ENCODE measurements at places on chromosomes 11 and 22. TPM values are rescaled to one million over a fixed set of nuclear protein-coding genes. Genes with fewer than 3 reads are reported as not detected.

Gene MS4A1
- total RNA-seq = 45.1 TPM

DNA sequence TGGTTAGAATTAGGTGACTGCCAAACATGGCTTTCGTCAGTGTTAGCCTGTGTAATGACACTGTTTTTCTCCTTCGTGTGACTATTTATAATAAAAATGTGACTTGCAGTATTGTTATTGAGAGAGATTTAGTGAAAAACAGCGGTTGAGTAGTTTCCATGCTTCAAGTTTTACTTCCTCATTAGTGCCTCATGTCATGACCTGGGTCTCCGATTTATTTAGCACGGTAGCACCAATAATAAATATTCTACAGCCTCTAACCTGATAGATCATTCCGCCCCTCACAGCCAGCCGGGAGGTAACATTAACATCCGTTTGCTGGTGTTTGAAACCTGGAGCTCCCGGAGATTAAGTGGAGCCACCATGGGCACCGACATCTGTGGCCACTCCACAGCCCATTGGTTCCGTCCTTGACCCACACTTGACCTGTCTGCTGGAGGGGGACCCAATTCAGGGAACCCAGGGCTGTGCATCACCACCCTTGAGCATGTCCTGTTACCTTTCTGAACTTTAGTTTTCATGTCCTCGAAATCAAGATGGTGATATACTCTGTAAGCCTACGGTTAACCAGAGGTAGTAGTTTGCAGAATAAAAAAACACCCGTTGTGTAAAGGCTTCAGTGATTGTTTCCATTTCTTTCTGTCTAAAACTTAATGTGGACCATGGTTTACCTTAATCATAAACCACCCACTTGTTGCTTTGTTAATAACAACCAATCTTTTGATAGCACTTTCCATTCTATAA lies 104.1 kb downstream of the ATXN10 start:
- no peak for DNase-seq
- no peaks in the 10 kb centered on the region for H3K27me3 ChIP-seq
- no peak overlapping the region for H3K4me3 ChIP-seq
- peaks cover 38% of the 10 kb centered on the region for H3K36me3 ChIP-seq
- H3K4me1 ChIP-seq = no peaks in the 10 kb centered on the region

DNA sequence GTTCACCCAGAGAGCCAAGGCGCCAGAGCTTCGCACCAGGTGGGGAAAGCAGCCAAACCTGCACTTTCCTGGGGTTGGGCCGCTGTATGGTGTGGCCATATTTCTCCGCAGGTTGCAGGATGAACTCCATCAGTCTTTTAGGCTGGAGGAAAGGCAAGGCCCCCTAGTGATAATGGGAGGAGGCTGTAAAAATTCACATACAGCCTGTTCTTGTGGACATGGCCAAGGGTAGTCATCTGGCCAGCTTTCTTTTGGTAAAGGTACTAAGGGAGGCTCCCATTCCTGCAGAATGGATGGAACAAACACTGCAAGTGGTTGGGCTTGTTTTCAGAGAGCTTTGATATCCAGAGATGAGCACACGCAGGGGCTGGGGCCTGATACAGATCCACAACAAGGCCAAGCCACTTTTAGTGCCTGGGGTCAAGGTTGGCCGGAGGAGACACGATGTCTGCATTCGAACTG lies 29.6 kb downstream of the C22orf31 start:
- H3K27me3 ChIP-seq = peaks cover 38% of the 10 kb centered on the region
- DNase-seq = no peak
- H3K27ac ChIP-seq = no peak overlapping the region

DNA sequence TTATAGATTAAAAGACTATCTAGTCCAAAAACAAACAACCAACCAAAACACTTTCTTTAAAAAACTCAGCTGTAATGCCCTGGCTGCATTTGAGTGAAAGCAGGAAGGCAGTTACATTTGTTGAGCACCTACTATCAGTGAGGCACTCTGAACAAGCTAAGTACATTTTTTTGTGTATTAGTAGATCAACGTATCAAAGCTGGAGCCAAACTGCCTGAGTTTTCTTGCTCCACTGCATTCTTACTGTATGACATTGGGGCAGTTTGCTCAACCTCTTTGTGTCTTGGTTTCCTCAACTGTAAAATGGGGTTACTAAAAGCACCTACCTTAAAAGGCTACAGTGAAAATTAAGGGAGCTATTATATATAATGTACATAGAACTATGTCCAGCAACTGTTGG lies 22.0 kb downstream of the COA4 start:
- H3K27me3 ChIP-seq = no peaks in the 10 kb centered on the region
- peaks cover 43% of the 10 kb centered on the region for H3K36me3 ChIP-seq
- H3K4me3 ChIP-seq = no peak overlapping the region
- no peaks in the 10 kb centered on the region for H3K4me1 ChIP-seq

Gene IL10RA
- total RNA-seq = 217 TPM

GRCh38 chr11:19218786-19219460 lies 17.1 kb upstream of the CSRP3 start:
- H3K27me3 ChIP-seq = peaks cover 8% of the 10 kb centered on the region
- H3K4me1 ChIP-seq = no peaks in the 10 kb centered on the region
- DNase-seq = no peak
- no peak overlapping the region for H3K4me3 ChIP-seq

- H3K36me3 ChIP-seq = no peaks in the 10 kb centered on the region
- H3K4me3 ChIP-seq = no peak overlapping the region
- no peaks in the 10 kb centered on the region for H3K27me3 ChIP-seq
- no peak for DNase-seq
- no peak overlapping the region for H3K27ac ChIP-seq
These were observed 7.2 kb downstream of the IRAG1 start for GRCh38 chr11:10686311-10686710.

Gene MRGPRX3
- total RNA-seq = not detected

- H3K36me3 ChIP-seq = no peaks in the 10 kb centered on the region
- peaks cover 1% of the 10 kb centered on the region for H3K27me3 ChIP-seq
- H3K4me3 ChIP-seq = no peak overlapping the region
- H3K27ac ChIP-seq = no peak overlapping the region
These were observed 227.2 kb upstream of the BLID start for GRCh38 chr11:122343210-122343609.

Gene MOV10L1
- not detected for total RNA-seq

- peaks cover 10% of the 10 kb centered on the region for H3K4me1 ChIP-seq
- no peak overlapping the region for H3K27ac ChIP-seq
- peaks cover 25% of the 10 kb centered on the region for H3K27me3 ChIP-seq
- H3K4me3 ChIP-seq = no peak overlapping the region
These were observed 2.3 kb upstream of the RHOD start for GRCh38 chr11:67054346-67054835.

GRCh38 chr11:86497310-86497709 lies 122.6 kb downstream of the CCDC81 start:
- H3K36me3 ChIP-seq = no peaks in the 10 kb centered on the region
- H3K4me3 ChIP-seq = no peak overlapping the region
- H3K27me3 ChIP-seq = no peaks in the 10 kb centered on the region
- no peak for DNase-seq
- no peaks in the 10 kb centered on the region for H3K4me1 ChIP-seq

Gene TSPAN18
- 1.5 TPM for total RNA-seq

- H3K4me3 ChIP-seq = no peak overlapping the region
- no peak overlapping the region for H3K27ac ChIP-seq
- H3K27me3 ChIP-seq = peaks cover 5% of the 10 kb centered on the region
- H3K4me1 ChIP-seq = no peaks in the 10 kb centered on the region
These were observed 38.6 kb downstream of the IGF2 start for GRCh38 chr11:2100361-2101170.

Gene PATE4
- not detected for total RNA-seq

GRCh38 chr22:49097171-49097925 lies 730.3 kb downstream of the BRD1 start:
- no peaks in the 10 kb centered on the region for H3K36me3 ChIP-seq
- H3K27me3 ChIP-seq = peaks cover 4% of the 10 kb centered on the region
- no peak overlapping the region for H3K4me3 ChIP-seq
- H3K4me1 ChIP-seq = no peaks in the 10 kb centered on the region
- no peak overlapping the region for H3K27ac ChIP-seq

GRCh38 chr11:111301004-111301841 lies 2.9 kb downstream of the POU2AF3 start:
- DNase-seq = no peak
- peaks cover 3% of the 10 kb centered on the region for H3K4me1 ChIP-seq
- no peak overlapping the region for H3K4me3 ChIP-seq
- H3K36me3 ChIP-seq = no peaks in the 10 kb centered on the region

DNA sequence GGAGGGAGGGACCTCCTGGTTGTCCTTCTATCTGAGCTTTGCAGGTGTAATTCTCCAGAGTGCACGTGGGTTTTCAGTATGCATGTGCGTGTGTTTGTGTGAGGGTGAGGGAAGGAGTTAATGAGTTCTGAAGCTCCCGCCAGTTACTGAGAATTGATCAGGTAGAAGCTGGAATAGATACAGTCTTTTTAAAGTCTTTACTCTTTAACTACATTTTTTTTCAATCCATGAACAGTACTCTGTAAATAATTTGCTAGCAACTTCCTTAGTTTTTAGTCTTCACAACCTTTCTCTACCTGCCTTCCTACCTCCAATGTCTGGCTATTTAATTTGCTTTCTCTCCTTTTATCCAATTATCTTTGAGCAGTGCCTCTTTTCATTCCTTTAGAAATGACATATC lies 25.5 kb downstream of the ARHGAP42 start:
- H3K4me3 ChIP-seq = no peak overlapping the region
- H3K27ac ChIP-seq = no peak overlapping the region
- H3K4me1 ChIP-seq = no peaks in the 10 kb centered on the region
- H3K27me3 ChIP-seq = no peaks in the 10 kb centered on the region

Gene RTN4RL2
- not detected for total RNA-seq

Gene DUSP8
- total RNA-seq = 3.1 TPM

Gene GNAZ
- total RNA-seq = 0.30 TPM

Data from naive thymus-derived CD8-positive, alpha-beta T cell (primary cell).